ENCODE measurements at places on chromosomes 3 and 15. TPM values are rescaled to one million over a fixed set of nuclear protein-coding genes. Genes with fewer than 3 reads are reported as not detected.

The BFSP2 gene
- not detected for total RNA-seq

The TMCO5A gene
- total RNA-seq: not detected

The AMIGO3 gene
- 0.89 TPM for total RNA-seq

The MASP1 gene
- 1.4 TPM for total RNA-seq

The ZNF80 gene
- not detected for total RNA-seq

The OR5K2 gene
- total RNA-seq: not detected

GRCh38 chr3:173258697-173259096 is 117.7 kb upstream of the SPATA16 start:
- H3K4me1 ChIP-seq: no peaks in the 10 kb centered on the region
- H3K27me3 ChIP-seq: no peaks in the 10 kb centered on the region
- H3K36me3 ChIP-seq: no peaks in the 10 kb centered on the region
- H3K4me3 ChIP-seq: no peak overlapping the region

DNA sequence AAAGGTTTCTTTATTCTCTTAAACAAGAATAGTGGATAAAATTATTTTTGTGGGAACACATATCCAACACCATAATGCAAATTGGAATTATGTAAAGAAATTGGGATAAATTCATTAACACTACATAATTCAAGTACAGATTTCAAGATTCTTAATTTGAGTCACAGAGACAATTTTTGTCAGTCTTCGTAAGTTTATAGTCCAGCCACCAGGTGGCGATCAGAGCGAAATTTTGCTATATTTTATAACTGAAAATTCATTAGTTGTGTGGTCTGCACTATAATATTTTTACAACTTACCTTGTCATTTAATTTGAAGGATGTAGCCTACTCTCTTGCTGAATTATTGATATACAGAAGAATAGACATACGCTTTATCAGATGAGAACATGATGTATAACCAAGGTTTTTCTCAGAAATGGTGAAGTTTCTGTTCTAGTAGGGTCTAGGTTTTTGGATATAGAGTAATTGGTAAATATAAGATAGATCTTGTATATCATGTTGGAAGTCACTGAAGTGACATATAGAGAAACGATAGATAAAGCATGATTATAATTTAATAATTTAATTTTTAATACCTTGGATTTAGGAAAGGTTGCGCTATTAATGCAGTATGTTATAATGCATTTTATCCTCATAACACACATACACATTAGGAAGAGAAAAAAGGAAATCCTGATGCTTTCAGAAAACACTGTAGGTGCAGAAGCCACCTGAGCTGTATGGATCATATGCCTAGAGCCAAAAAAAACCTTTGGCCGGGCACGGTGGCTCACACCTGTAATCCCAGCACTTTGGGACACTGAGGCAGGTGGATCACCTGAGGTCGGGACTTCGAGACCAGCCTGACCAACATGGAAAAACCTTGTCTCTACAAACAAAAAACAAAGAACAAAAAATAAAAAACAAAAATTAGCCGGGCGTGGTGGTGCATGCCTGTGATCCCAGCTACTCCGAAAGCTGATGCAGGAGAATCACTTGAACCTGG is 31.7 kb downstream of the PLSCR4 start:
- H3K4me3 ChIP-seq: no peak overlapping the region
- no peaks in the 10 kb centered on the region for H3K27me3 ChIP-seq
- no peaks in the 10 kb centered on the region for H3K36me3 ChIP-seq
- DNase-seq: peak; percentile 23
- H3K4me1 ChIP-seq: peaks cover 5% of the 10 kb centered on the region

DNA sequence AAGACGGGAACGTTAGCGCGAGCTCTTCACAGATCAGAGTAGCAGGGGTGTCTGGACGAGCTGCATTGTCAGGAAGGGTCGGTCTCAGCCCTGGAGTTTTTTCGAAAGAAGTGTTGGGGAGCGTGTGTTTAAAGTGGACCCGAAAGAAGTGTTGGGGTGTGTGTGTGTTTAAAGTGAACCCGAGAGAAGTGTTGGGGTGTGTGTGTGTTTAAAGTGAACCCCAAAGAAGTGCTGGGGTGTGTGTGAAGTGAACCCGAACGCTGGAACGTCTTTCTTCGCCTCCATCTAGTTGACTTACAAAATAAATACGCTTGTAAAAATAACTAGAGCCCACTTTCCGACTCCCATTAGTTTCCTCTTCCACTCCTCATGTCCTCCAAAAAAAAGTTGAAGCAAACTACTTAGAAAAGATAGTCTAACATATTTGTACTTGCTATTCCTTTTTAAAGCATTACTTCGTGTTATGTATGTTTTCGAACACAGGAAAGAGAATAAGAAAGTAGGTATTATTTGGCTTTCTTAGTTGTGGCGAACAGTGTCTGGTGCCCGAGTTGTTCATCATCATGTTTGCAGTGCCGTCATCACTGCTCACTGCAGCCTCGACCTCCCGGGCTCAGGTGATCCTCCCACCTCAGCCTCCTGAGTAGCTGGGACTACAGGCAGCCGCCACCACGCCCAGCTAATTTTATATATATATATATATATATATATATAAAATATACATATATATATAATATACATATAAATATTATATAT is 1.0 kb downstream of the LRCH3 start:
- no peaks in the 10 kb centered on the region for H3K36me3 ChIP-seq
- no peaks in the 10 kb centered on the region for H3K27me3 ChIP-seq
- H3K4me3 ChIP-seq: peak overlapping the region; percentile 90
- H3K4me1 ChIP-seq: peaks cover 42% of the 10 kb centered on the region
- DNase-seq: no peak

DNA sequence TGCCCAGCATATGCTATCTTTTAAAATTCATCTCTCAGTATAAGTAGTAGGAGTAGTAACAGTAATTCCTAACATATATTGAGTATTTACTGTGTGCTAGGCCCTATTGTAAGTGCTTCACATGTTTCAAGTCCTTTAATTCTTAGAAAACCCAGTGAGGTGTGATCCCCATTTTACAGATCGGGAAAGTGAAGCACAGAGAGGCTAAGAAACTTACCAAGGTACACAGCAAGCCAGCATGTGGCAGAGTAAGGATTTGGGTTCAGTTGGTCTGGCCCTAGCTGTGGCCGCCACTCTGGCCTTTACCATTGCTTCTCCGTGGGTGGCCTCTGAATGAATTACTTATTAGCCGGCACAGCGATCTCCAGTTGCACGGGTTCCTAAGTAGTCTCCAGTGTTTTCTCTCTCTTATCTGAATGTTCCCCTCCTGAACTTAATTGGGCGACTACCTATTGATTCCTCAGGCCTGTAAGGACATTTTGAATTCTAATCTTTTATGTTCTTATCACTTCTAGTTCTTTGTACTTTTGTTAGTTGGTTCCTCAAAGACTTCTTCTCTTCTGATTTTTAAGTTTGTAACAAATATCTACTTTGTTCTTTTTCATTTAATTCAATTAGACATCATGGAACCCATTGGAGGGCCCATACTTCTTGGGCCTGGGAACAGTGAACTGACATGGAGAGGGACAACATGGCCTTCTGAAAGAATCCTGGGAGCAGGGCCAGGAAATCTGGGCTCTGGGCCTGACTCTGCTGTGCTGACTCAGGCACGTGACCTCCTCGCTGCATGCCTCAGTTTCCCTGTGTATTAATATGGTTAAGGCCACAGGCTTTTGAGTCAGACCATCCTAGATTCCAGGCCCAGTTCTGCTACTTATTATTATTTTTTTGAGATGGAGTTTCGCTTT is 11.6 kb downstream of the CLCN2 start:
- no peaks in the 10 kb centered on the region for H3K27me3 ChIP-seq
- H3K4me3 ChIP-seq: no peak overlapping the region
- H3K36me3 ChIP-seq: peaks cover 10% of the 10 kb centered on the region
- no peak for DNase-seq
- H3K4me1 ChIP-seq: peaks cover 30% of the 10 kb centered on the region

DNA sequence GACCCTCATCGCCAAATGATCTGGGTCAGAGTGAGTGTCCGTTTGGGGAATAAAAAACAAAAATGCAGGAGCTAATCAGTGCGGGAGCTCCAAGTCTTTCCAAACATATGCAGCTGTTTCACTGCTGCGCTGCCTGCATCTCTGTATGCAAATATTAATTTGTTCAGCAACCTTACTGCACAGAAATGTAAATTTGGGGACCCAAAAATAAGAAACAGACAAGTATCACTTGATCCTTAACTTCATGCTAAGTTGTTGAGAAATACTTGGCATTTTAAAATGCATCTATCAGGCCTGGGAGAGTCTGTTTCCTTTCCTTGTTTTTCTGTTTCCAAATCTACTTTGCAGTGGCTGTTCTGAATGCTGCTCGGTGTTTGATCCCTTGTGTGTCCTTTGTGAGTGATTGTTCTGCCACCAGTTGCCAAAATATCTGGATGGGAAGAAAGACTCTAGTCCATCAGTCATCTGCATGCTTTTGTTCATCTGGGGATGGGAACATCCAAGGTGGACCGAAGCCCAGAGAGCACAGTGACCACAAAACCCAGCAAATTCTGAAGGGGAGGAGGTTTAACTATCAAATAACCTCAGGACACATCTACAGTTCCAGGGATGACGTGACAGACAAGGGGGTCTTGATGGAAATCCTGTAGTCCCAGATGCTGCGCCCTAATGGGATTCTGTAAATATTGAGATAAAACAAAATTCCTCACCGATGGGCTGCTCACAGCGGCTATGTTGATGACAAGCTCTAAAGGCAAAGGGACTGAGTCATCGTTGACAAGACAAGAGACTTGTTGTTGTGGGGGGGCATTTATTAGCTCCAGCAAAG is 199.5 kb upstream of the WNT5A start:
- no peak for DNase-seq
- peaks cover 42% of the 10 kb centered on the region for H3K4me1 ChIP-seq
- peak overlapping the region; percentile 43 for H3K27ac ChIP-seq
- H3K36me3 ChIP-seq: no peaks in the 10 kb centered on the region

DNA sequence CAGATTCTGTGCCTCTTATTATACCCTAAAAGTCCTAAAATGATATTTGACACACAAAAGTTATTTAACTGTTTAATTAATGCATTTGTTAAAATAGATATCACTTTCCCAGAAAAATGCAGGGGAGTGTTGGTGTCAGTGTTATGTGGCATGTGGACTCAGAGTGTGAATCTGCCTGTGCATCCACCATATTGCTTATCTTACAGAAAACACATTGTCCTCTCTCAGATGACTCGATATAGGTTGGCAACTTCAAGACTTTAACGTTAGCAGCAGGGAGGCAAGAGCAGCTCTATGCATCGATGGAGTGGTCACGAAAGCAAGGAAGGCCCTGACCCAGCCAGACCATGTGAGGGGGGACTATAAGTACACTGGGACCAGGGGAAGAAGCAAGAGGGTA is 165.4 kb upstream of the DCBLD2 start:
- H3K4me1 ChIP-seq: no peaks in the 10 kb centered on the region
- peaks cover 27% of the 10 kb centered on the region for H3K27me3 ChIP-seq
- no peaks in the 10 kb centered on the region for H3K36me3 ChIP-seq
- no peak overlapping the region for H3K4me3 ChIP-seq
- no peak for DNase-seq

GRCh38 chr3:182755308-182755707 is 38.0 kb upstream of the ATP11B start:
- no peaks in the 10 kb centered on the region for H3K4me1 ChIP-seq
- H3K27ac ChIP-seq: no peak overlapping the region
- peaks cover 5% of the 10 kb centered on the region for H3K27me3 ChIP-seq

GRCh38 chr15:65954289-65954741 is 85.0 kb downstream of the RAB11A start:
- H3K27me3 ChIP-seq: peaks cover 4% of the 10 kb centered on the region
- no peak overlapping the region for H3K4me3 ChIP-seq
- H3K36me3 ChIP-seq: no peaks in the 10 kb centered on the region
- no peak overlapping the region for H3K27ac ChIP-seq
- peak; percentile 9 for DNase-seq

DNA sequence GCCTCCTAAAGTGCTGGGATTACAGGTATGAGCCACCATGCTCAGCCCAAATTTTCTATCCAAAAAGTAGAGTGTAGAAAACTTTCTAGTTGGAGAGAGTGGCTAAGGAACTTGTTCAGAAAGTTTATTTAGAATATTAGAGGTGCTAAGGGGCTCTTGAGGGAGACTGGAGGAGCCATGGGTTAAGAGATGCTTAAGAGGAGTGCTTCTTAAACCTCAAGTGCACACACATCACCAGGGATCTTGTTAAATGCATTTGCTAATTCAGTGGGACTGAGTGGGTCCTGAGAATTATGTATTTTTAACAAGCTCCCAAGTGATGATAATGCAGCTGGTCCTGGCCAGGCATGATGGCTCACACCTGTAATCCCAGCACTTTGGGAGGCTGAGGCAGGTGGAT is 29.7 kb upstream of the SLMAP start:
- H3K27ac ChIP-seq: no peak overlapping the region
- H3K27me3 ChIP-seq: no peaks in the 10 kb centered on the region
- H3K4me3 ChIP-seq: no peak overlapping the region
- H3K4me1 ChIP-seq: peaks cover 4% of the 10 kb centered on the region
- no peak for DNase-seq
- H3K36me3 ChIP-seq: no peaks in the 10 kb centered on the region

DNA sequence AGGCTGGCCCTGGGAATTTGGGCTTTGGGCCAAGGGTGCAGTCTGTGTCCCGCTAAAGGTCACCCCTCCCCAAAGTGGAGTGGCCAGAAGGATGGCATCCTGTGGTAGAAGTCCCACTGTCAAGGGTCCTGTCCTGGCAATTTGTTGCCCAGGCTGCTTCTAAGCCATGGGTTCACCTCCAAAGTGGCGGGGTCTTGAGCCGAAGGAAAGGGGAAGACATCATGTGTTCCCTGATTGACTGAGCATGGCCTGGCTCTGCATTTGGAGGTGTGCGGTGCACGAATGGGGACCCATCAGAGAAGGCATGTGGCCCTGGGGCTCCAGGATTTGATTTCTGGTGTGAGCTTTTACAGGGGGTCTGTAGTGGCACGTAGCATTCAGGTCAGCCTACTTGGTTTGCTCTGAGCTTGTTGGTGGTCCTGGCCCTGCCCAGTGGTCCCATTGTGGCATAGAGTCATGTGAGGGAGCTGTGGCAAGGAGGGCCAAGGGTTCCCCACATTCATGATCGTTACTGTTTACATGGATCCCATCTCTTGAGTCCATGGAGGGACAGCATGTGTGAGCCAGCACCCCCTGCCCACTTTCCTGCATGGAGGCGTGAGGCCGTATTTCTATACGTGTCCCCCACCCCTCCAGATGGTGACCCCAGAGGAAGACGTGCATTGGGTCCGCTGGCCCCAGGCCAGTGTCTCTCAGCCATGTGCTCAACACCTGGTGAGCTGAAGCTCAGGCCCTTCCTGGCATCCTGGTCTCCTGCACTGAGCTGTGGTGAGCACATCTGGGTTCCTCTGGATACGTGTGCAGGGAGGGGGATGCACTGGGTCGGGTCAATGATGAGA is 225.1 kb downstream of the SNRPN start:
- DNase-seq: no peak
- no peaks in the 10 kb centered on the region for H3K27me3 ChIP-seq
- peaks cover under 1% of the 10 kb centered on the region for H3K36me3 ChIP-seq
- H3K4me3 ChIP-seq: no peak overlapping the region
- no peaks in the 10 kb centered on the region for H3K4me1 ChIP-seq

GRCh38 chr3:110512961-110513360 is 558.7 kb upstream of the NECTIN3 start:
- no peak overlapping the region for H3K4me3 ChIP-seq
- DNase-seq: no peak
- peaks cover 8% of the 10 kb centered on the region for H3K36me3 ChIP-seq

- H3K4me1 ChIP-seq: peaks cover 45% of the 10 kb centered on the region
- DNase-seq: peak; percentile 21
Measured at GRCh38 chr3:127822041-127822681, at the start of gene MGLL. Gene MGLL (minus strand): TSS chr3:127822515. CDS start chr3:127822318, 197 bp downstream.

All from neural crest cell (in vitro differentiated cells).